ENCODE measurements at places on chromosomes 13 and 19.
A peak's percentile ranks its signal among the peaks of the same experiment; 100 is the strongest.

GRCh38 chr13:108508263-108508662, 121.1 kb upstream of the MYO16 start:
- DNase-seq = no peak

GRCh38 chr19:6530386-6531162, at the start of gene TNFSF9:
Gene TNFSF9 (plus strand): TSS chr19:6531026. CDS start chr19:6531037, 11 bp downstream.
- no peak for DNase-seq

DNA sequence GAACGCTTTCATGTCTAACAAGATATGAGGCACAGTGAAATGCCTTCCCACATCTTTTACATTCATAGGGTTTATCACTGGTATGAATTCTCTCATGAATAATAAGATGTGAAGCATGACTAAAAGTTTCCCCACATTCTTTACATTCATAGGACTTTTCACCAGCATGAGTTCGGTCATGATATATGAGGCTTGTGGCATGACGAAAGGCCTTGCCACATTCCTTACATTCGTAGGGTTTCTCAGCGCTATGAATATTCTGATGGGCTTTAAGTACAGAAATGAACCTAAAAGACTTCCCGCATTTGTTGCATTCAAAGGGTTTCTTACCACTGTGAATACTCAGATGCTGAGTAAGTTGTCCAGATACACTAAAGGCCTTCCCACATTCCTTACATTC, 21.3 kb downstream of the ZNF607 start:
- no peak for DNase-seq

GRCh38 chr13:30971575-30971974, 39.1 kb downstream of the TEX26 start:
- DNase-seq = no peak

GRCh38 chr13:33139184-33139583, 123.0 kb downstream of the KL start:
- DNase-seq = no peak

DNA sequence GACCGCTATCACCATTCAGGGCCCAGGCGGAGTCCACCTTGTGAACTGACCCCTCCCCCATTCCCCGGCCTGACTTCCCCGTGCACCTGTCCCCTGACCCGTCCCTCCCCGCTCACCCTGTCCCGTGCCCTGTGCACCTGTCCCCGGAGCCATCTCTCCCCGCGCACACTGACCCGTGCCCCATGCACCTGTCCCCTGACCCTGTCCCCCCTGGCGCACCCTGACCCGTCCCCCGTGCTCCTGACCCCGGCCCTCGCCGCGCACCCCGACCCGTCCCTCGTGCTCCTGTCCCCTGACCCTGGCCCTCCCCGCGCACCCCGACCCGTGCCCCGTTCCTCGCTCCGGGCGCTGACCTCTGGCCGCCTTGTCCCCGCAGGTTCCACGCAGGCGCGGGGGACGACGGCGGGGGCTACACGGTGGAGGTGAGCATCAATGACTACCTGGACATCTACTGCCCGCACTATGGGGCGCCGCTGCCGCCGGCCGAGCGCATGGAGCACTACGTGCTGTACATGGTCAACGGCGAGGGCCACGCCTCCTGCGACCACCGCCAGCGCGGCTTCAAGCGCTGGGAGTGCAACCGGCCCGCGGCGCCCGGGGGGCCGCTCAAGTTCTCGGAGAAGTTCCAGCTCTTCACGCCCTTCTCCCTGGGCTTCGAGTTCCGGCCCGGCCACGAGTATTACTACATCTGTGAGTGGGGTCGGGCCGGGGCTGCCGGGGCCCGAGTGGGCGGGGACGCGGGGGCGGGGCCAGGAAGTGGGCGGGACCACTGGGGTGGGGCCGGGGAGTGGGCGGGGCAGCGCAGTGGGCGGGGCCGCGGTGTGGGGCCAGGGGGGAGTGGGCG, 9.7 kb downstream of the EFNA2 start:
- no peak for DNase-seq

- no peak for DNase-seq
Measured at GRCh38 chr19:46196410-46197124, 33.0 kb upstream of the IGFL1 start.

DNA sequence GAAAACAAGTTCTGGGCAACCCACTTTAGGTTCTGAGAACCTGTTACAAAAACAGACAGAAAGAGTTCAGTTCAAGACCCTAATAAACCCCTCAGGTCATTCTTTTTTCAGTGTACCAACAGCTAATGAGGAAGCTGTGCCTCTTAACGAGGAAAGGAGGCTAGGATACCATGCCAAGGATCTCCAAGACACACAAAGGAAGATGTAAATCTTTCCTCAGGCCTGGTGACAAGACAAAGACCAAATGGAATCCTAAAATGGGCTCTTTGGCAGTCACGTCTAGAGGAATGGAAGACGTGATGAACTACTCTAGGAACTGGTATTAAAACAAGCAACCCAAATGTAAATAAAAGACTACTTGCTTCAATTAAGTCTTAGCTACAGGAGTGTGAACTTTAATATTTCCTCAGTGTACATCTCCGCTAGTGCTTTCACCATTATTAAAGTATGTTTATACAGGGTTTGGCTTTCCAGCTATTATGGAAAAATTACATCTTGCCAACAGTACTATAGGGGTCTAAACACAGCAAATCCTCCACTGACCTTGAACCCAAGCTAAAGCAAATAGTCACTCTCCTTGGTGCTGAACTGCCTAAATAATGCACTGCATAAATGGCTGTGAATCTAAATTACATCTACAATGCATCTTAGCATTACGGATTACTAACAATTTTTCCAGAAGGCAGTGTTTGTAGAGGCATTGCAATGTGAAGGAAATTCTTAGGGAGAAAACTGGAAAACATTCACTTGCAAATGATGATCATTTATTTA, 42.3 kb downstream of the ENOX1 start:
- DNase-seq = no peak

- DNase-seq = no peak
Measured at GRCh38 chr19:17172624-17173345, 42.4 kb upstream of the USE1 start.

GRCh38 chr19:33192010-33192409, 2.1 kb upstream of the LRP3 start:
- no peak for DNase-seq

GRCh38 chr19:39998501-39998900, 1.6 kb downstream of the ZNF546 start:
- DNase-seq = no peak

DNA sequence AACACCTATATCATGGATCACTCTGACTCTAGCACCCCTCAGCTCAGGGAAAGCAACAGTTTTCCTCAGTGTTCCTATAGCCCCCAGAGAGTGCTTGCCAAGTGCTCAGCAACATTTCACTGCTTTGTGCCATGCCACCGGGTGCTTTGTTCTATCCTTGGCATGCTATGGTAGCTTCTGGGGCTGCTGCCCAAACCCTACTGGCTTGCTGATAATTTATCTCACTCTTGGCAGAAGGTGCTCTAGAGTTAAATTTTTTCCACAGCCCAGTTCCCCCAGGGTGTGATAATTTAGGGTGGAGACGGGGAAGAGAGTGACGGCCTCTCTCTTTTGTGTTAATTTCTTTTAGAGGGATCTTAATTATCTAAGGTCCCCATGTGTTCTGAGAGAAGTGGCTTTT, 12.6 kb upstream of the CSNK1A1L start:
- no peak for DNase-seq

GRCh38 chr13:48333976-48334375, 30.4 kb downstream of the RB1 start:
- DNase-seq = no peak

- DNase-seq = no peak
Measured at GRCh38 chr13:27638521-27638920, 16.8 kb downstream of the POLR1D start.

GRCh38 chr19:43957891-43958290, 6.9 kb downstream of the ZNF221 start:
- no peak for DNase-seq

DNA sequence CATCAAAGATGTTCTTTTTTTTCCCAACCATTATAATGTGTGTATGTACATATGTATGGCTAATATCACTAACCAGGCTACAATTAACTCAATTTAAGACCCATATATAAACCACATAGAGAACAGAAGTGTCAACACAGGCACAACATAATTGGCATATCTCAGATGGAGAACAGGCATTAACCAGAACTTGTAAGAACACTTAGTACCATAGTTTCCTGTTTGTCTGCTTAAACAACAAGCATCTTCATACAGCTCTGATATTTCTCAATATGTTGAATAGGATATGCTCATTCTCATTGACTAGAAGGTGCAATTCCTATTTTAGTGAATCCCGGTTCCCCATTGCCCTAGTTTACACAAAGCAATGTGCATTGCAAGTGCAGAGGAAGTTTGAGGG, 116.9 kb upstream of the EDNRB start:
- no peak for DNase-seq

DNA sequence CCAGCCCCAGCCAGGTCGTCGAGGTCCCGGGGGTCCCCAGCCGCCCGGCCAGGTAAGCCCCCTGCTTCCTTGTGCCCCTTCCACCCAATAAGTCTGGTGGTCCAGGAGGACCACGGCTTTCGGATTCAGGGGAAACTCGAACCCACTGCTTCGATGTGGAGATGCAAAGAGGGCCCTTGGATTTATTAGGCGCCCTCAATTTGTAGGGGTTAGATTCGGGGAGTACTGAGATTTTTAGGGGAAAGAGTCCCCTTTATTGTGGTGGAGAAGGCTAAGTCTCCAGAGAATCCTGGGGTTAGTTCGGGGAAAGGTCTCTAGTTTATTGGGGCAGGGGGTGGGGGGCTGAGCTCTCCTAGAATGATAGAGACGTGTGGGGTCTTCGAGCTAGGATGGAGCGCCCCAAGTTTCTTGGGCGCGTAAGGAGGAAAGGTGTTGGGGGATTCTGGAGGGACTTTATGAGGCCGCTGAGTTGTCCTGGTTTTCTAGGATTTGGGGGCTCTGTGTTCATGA, 3.8 kb upstream of the LTBP4 start:
- DNase-seq = no peak

GRCh38 chr19:38869160-38869835, 8.8 kb downstream of the RINL start:
- DNase-seq = no peak

DNA sequence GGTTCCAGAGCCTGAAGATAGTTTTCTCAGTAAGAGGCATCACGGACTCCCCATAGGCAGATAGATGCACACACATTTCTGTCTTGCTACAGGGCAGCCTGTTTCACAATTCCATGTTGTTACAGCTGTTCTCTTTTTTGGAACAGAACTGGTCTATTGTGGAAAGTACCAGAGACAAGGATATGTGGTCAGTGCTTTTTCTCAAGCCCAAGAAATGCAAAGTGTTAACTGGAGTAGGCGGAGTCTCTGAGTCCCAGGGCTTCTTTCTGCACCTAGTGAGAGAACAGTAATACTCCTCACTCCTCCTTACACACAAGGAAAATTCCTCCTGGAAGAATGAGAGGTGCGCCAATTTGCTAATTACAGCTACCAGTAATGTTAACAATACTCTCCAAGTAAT, 141.6 kb upstream of the ARGLU1 start:
- DNase-seq = no peak

- no peak for DNase-seq
Measured at GRCh38 chr19:35991731-35992450, 3.1 kb upstream of the SDHAF1 start.

GRCh38 chr13:30882996-30883766, 22.9 kb upstream of the MEDAG start:
- peak; percentile 37 for DNase-seq

GRCh38 chr19:9323919-9324583, at the start of gene ZNF559:
Gene ZNF559 (plus strand): TSS chr19:9324179. CDS start chr19:9338550, 14,371 bp downstream.
- peak; percentile 91 for DNase-seq

GRCh38 chr19:51458051-51458645, at the start of gene SIGLEC8:
Gene SIGLEC8 (minus strand): TSS chr19:51458454. CDS start chr19:51458387, 67 bp downstream.
- DNase-seq = no peak

GRCh38 chr19:18001777-18002345, 6.1 kb upstream of the ARRDC2 start:
- DNase-seq = no peak

DNA sequence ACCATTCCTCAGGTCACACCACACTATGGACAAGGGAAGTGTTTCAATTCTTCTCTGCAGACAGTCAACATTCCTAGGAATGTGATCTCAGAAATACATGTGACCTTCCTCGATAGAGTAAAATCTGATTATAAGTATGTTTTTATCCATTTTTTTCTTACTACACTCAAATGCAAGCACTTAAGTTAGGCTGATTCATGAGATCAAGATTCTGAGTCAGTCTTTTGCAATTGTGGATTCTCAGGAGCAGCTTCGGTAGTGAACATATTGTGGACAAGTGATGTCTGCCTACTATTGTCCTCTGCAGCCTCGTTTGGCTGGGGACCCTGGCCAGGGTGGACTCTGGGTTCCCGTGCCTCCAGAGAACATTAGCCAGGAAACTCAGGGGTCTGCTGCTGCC, 3.2 kb downstream of the SERPINE3 start:
- DNase-seq = no peak

DNA sequence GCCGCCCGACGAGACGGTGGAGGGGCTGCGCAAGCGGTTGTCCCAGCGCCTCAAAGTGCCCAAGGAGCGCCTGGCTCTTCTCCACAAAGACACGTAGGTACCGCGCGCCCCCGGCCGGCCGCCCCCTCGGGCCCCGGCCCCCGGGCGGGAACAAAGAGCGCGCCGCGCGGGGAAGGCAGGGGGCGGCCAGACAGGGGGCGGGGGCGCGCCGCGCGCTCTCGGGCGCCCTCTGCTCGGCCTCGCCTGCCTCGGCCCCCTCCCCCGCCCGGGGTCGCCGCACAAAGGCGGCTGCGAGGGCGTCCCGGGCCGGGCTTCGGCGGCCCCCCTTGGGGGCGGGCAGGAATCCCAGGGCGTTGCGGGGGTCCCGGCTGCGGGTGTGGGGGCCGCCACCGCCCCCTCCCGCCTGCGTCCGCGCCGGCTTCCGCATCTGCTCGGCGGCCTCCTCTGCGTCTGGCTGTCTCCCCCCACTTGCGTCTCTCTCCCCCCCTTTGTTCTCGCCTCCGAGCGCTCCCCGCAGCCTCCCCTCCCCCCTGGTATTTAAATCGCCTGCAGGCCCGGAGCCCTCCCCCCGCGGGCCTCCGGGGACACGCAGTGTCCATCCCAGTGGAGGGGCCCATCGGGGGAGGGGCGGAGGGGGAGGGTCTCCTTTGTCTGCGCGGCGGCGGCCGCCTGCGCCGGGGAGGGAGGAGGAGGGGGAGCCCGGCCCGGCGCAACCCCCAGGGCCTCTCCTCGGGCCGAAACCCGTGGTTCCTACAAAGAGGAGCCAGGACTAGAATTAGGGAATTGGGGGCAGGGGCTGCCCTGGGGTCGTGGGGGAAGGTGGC, 2.3 kb downstream of the MIDN start:
- no peak for DNase-seq

DNA sequence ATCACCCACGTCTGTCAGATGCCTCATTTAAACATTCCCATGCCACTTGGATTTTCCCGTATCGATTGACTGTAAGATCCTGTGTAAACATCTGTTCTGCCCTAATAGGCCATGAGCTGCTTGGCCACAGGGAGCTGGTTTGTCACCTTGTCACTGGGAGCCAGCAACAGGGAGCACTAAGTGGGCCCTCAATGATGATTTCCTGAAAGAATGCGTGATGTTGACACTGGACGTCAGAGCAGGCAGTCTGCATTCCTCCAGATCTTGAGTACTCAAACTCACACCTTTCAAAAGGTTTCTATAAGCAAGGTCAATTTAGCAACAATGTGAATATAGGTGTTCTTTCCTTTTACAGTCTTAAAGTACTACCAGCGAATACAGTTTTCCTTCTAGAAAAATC, 78.8 kb downstream of the TUBGCP3 start:
- no peak for DNase-seq
